ENCODE measurements at places on chromosomes 3 and 15. TPM values are rescaled to one million over a fixed set of nuclear protein-coding genes. Genes with fewer than 3 reads are reported as not detected.

The HRG gene
- not detected for total RNA-seq

GRCh38 chr3:100319951-100320350 lies 14.6 kb upstream of the NIT2 start:
- no peak for DNase-seq
- no peak overlapping the region for H3K27ac ChIP-seq
- peaks cover 7% of the 10 kb centered on the region for H3K36me3 ChIP-seq
- peaks cover 7% of the 10 kb centered on the region for H3K4me1 ChIP-seq

GRCh38 chr3:120177707-120178306 lies 83.6 kb upstream of the GSK3B start:
- H3K27ac ChIP-seq, result peak overlapping the region; percentile 92
- H3K4me3 ChIP-seq, result peak overlapping the region; percentile 57
- H3K36me3 ChIP-seq, result no peaks in the 10 kb centered on the region
- peaks cover 33% of the 10 kb centered on the region for H3K4me1 ChIP-seq
- no peaks in the 10 kb centered on the region for H3K27me3 ChIP-seq

DNA sequence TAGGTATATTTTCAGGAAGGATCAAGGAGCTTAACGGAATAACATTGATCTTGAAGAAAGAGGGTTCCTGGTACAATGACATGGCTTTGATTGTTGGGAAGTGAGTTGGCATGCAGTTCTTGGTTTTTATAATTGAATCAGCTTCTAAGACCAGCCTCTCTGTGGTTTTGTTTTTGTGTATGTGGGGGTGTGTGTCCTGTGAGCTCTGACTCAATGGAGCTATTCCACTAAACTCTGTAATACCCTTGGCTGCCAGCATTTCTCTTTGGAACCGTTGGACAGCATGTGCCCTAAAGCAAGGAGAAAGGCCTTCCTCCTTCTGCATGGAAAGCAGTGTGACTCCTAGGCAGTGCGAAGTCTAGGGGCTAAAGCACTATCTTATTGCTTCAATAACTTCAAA lies 124.8 kb downstream of the EDEM1 start:
- H3K4me3 ChIP-seq, result no peak overlapping the region
- H3K27ac ChIP-seq, result no peak overlapping the region
- H3K36me3 ChIP-seq, result no peaks in the 10 kb centered on the region
- H3K27me3 ChIP-seq, result peaks cover 2% of the 10 kb centered on the region

GRCh38 chr15:85010386-85011159 lies 28.9 kb downstream of the PDE8A start:
- H3K27ac ChIP-seq, result peak overlapping the region; percentile 87
- no peak overlapping the region for H3K4me3 ChIP-seq
- no peak for DNase-seq
- no peaks in the 10 kb centered on the region for H3K27me3 ChIP-seq

The RBPMS2 gene
- 1.8 TPM for total RNA-seq

The TLR9 gene
- total RNA-seq, result not detected

- H3K27me3 ChIP-seq, result peaks cover 65% of the 10 kb centered on the region
- no peaks in the 10 kb centered on the region for H3K4me1 ChIP-seq
- H3K36me3 ChIP-seq, result no peaks in the 10 kb centered on the region
Measured at GRCh38 chr3:184485241-184485640, 76.3 kb upstream of the EPHB3 start.

The SPTSSB gene
- not detected for total RNA-seq

GRCh38 chr15:81002009-81002330 lies 1.2 kb downstream of the TLNRD1 start:
- H3K27me3 ChIP-seq, result no peaks in the 10 kb centered on the region
- DNase-seq, result no peak
- no peak overlapping the region for H3K27ac ChIP-seq
- H3K36me3 ChIP-seq, result peaks cover 10% of the 10 kb centered on the region
- peak overlapping the region; percentile 69 for H3K4me3 ChIP-seq
- peaks cover 36% of the 10 kb centered on the region for H3K4me1 ChIP-seq

- H3K36me3 ChIP-seq, result no peaks in the 10 kb centered on the region
- no peak overlapping the region for H3K27ac ChIP-seq
- no peaks in the 10 kb centered on the region for H3K27me3 ChIP-seq
- DNase-seq, result no peak
- no peak overlapping the region for H3K4me3 ChIP-seq
Measured at GRCh38 chr3:30140356-30141075, 465.9 kb upstream of the TGFBR2 start.

DNA sequence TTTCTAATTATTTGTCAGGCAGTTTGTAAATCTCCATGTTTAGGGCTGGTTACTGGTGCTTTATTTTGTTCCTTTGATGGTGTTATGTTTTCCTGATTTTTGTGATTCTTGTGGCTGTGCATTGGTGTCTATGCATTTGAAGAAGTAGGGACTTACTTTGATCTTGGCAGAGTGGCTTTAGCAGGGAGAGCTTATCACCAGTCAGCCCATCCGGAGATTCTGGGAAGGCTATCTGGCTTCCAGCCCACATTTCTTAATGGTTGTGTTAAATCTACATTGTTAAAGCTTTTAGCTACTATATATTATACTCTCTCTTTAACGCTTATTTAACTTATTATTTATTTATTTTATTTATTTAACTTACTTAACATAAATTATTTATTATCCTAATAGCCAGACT lies 35.1 kb downstream of the FBXL2 start:
- H3K36me3 ChIP-seq, result peaks cover 18% of the 10 kb centered on the region
- H3K27me3 ChIP-seq, result no peaks in the 10 kb centered on the region
- DNase-seq, result no peak
- H3K4me3 ChIP-seq, result no peak overlapping the region
- H3K4me1 ChIP-seq, result peaks cover 12% of the 10 kb centered on the region
- H3K27ac ChIP-seq, result peak overlapping the region; percentile 6

DNA sequence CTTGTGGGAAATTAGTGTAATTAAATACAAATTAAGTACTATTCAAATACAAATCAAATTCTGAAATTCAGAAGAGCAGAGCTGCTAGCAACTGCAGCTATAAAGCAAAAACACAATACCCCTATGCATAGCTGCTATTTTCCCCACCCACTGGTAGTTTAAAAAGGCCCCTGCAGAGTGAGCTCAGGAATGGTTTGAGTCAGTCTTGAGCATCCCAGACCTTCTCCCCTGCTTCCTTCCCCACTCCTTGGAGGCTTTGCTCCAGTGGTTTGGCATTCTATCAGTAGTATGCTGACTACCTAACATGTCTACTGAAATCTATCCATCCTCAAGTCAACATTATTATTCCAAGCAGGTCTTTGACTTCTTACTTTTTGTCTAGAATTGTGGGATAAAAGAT lies 53.0 kb downstream of the EFHB start:
- no peaks in the 10 kb centered on the region for H3K36me3 ChIP-seq
- no peak overlapping the region for H3K4me3 ChIP-seq
- peaks cover 2% of the 10 kb centered on the region for H3K4me1 ChIP-seq
- DNase-seq, result no peak
- no peak overlapping the region for H3K27ac ChIP-seq

GRCh38 chr3:87509401-87509800 lies 233.0 kb upstream of the POU1F1 start:
- no peak for DNase-seq
- no peaks in the 10 kb centered on the region for H3K4me1 ChIP-seq
- H3K27me3 ChIP-seq, result peaks cover 12% of the 10 kb centered on the region
- no peak overlapping the region for H3K4me3 ChIP-seq
- H3K27ac ChIP-seq, result no peak overlapping the region
- no peaks in the 10 kb centered on the region for H3K36me3 ChIP-seq

The CDC25A gene
- total RNA-seq, result 2.7 TPM

GRCh38 chr3:128433837-128434165 lies 32.9 kb downstream of the DNAJB8 start:
- peaks cover 12% of the 10 kb centered on the region for H3K4me1 ChIP-seq
- no peaks in the 10 kb centered on the region for H3K36me3 ChIP-seq

DNA sequence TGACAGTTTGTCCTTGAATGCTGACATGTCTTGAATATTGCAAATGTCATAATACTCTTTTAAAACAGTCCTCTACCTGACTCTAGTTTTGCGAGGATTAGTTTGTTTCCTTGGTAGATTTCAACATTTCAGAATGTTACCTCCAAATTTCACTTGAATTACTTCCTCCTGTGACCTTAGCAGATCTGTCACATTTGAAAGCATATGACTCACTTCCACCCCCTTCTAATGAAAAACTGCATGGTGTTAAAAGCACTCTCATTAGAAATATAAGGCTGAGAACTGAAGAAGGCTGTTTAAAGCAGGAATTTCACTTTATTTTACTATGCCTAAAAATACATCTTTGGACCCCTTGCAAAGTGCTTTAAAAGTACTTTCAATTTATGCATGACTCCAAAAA lies 598.7 kb upstream of the TGFBR2 start:
- no peaks in the 10 kb centered on the region for H3K27me3 ChIP-seq
- H3K4me3 ChIP-seq, result no peak overlapping the region
- DNase-seq, result no peak

GRCh38 chr3:188890572-188891270 lies 281.1 kb upstream of the TPRG1 start:
- H3K27ac ChIP-seq, result peak overlapping the region; percentile 74
- no peak overlapping the region for H3K4me3 ChIP-seq
- H3K36me3 ChIP-seq, result peaks cover 9% of the 10 kb centered on the region

The SLC51B gene
- total RNA-seq, result not detected

DNA sequence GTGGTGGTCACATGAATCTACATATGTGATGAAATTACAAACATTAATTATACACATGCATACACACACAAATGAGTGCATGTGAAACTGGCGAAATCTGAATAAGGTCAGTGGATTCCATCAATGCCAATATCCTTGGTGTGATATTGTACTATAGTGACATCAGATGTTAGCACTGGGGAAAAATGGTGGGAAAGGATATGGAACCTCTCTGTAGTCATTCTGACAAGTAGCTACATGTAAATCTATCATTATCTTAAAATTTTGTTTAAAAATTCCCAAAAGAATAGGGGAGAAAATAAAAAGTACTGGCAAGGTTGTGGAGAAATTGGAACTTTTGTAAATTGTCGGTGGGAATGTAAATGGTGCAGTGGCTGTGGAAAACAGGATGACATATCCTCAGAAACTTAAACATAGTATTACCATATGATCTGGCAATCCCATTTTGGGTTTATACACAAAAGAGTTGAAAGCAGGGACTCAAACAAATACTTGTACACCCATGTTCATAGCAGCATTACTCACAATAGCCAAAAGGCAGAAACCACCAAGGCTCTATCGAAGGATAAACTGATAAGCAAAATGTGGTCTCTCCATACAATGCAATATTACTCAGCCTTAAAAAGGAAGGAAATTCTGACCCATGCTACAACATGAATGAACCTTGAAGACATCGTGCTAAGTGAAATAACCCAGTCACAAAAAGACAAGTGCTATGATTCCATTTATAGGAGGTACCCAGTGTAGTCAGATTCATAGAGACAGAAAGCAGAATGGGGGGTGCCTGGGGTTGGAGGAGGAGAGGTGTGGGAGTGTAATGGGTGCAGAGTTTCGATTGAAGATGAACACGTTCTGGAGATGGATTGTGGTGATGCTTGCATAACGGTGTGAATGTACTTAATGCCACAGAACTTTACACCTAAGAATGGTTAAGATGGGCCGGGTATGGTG lies 25.3 kb upstream of the HRH1 start:
- H3K36me3 ChIP-seq, result no peaks in the 10 kb centered on the region
- no peak overlapping the region for H3K4me3 ChIP-seq
- DNase-seq, result no peak
- no peak overlapping the region for H3K27ac ChIP-seq
- no peaks in the 10 kb centered on the region for H3K27me3 ChIP-seq
- no peaks in the 10 kb centered on the region for H3K4me1 ChIP-seq

GRCh38 chr3:110697961-110698360 lies 373.7 kb upstream of the NECTIN3 start:
- no peak for DNase-seq
- no peaks in the 10 kb centered on the region for H3K27me3 ChIP-seq
- H3K36me3 ChIP-seq, result peaks cover 7% of the 10 kb centered on the region
- no peak overlapping the region for H3K4me3 ChIP-seq

GRCh38 chr3:188683032-188683521 lies 488.7 kb upstream of the TPRG1 start:
- no peak overlapping the region for H3K4me3 ChIP-seq
- DNase-seq, result no peak
- peak overlapping the region; percentile 75 for H3K27ac ChIP-seq
- no peaks in the 10 kb centered on the region for H3K36me3 ChIP-seq
- H3K27me3 ChIP-seq, result no peaks in the 10 kb centered on the region
- H3K4me1 ChIP-seq, result peaks cover 78% of the 10 kb centered on the region

The COL7A1 gene
- total RNA-seq, result 36.6 TPM

The TAGLN3 gene
- not detected for total RNA-seq

The PTX3 gene
- total RNA-seq, result 40.2 TPM

The OXSM gene
- total RNA-seq, result 8.8 TPM

The MEIS2 gene
- 28.3 TPM for total RNA-seq

DNA sequence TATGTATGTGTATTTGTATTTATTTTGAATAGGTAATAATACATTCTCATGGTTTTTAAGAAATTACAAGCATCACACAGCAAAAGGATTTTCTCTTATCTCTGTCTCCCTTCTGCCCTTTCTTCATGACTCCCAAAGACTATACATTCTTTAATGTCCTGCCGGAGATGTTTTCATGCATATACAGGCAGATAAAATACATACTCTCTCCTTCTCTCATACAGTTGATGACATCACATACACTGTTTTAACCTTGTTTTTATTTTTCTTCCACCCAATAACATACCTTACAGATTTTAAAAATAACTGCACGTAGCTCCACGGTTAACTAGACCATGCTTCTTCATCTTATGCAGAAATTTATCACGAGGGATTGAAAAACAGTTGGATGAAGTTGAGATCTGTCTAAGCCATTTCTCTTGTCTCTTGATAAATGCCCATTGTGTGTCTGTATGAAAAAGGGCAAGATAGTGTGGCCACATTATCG lies 249.8 kb downstream of the EDEM1 start:
- H3K27me3 ChIP-seq, result no peaks in the 10 kb centered on the region
- H3K27ac ChIP-seq, result no peak overlapping the region
- H3K4me3 ChIP-seq, result no peak overlapping the region
- no peak for DNase-seq

DNA sequence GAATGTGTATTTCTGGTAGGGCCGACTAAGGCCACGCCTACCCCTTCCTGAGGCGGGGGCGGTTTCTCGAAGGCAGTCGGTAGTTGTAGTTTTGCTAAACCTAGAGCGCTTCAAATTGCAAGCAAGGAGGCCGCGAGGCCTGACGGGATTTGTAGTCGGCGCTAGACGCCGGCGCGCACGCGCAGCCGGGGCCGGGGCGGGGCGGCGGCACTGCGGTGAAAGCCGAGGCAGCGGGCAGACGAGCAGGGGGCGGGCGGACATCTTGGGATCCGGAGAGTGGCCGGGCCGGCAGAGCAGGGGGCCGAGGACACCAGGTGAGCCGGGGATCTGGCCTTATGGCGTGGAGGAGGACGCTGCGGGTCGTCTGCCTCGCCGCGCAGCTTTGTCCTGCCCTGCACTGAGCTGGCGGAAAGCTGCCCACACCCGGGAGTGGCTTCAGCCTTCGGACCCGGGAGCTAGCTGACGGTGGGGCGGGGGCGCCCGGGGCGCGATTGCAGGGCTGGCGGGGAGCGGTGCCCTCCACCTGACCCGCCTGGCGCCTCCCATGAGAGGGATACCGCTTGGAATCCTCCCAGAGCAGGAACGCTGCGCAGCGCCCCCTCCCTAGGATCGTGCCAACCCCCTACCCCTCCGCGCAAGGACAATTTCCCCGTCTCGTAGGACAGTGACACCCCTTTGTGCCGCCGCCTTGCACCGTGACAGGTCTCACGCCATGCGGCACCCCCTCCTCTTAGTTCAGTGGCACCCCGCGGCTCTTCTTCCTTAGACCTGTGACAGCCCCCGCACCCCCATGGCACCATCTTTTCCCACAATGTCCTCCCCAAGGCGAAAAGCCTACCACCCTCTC lies at the start of gene AP2M1:
AP2M1 (plus strand) TSS at position 210 of the 847 bp plus-strand sequence. CDS start 2,139 bp downstream, outside the sequence.
- H3K27me3 ChIP-seq, result no peaks in the 10 kb centered on the region
- peaks cover 26% of the 10 kb centered on the region for H3K36me3 ChIP-seq
- peak within 1 kb of the TSS; percentile 95 for H3K4me3 ChIP-seq
- DNase-seq, result peak; percentile 99
- H3K27ac ChIP-seq, result peak within 1 kb of the TSS; percentile 95

The SCN5A gene
- 0.21 TPM for total RNA-seq

GRCh38 chr3:141348837-141349236 lies 19.5 kb upstream of the ZBTB38 start:
- H3K4me1 ChIP-seq, result peaks cover 8% of the 10 kb centered on the region
- H3K4me3 ChIP-seq, result no peak overlapping the region
- peaks cover 3% of the 10 kb centered on the region for H3K27me3 ChIP-seq
- no peak for DNase-seq

Data from chondrocyte (in vitro differentiated cells).